ENCODE measurements at places on chromosomes 13 and 19.

- H3K4me1 ChIP-seq: peaks cover 28% of the 10 kb centered on the region
- H3K4me3 ChIP-seq: no peak overlapping the region
- H3K36me3 ChIP-seq: no peaks in the 10 kb centered on the region
- H3K27ac ChIP-seq: peak overlapping the region; percentile 67
- peaks cover 28% of the 10 kb centered on the region for H3K27me3 ChIP-seq
- DNase-seq: peak; percentile 77
These were observed 2.7 kb upstream of the RUBCNL start for GRCh38 chr13:46389457-46390451.

GRCh38 chr19:18653853-18654252 lies 17.0 kb downstream of the KLHL26 start:
- no peak for DNase-seq
- peaks cover 39% of the 10 kb centered on the region for H3K36me3 ChIP-seq
- H3K4me1 ChIP-seq: peaks cover 69% of the 10 kb centered on the region
- no peak overlapping the region for H3K27ac ChIP-seq
- no peak overlapping the region for H3K4me3 ChIP-seq

DNA sequence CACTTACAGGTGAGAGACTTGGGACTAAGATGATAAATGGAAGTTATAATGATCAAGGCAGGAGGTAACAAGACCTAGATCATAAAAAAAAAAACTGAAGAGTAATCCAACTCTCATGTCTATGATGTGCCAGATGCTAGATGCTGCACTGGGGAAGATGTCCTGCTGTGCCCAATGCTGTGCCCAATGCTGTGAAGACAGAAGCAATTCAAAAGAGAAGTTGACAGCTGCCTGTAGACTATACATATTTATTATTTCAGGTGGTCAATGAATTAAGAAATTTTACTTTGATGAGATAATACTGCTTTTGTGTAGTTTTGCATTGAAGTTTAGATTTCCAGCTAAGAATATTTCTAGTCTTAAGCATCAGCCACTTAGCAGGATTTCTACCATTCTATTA lies 21.5 kb downstream of the VWA8 start:
- DNase-seq: no peak
- H3K4me3 ChIP-seq: no peak overlapping the region
- no peak overlapping the region for H3K27ac ChIP-seq
- no peaks in the 10 kb centered on the region for H3K4me1 ChIP-seq
- H3K36me3 ChIP-seq: no peaks in the 10 kb centered on the region
- H3K27me3 ChIP-seq: no peaks in the 10 kb centered on the region

DNA sequence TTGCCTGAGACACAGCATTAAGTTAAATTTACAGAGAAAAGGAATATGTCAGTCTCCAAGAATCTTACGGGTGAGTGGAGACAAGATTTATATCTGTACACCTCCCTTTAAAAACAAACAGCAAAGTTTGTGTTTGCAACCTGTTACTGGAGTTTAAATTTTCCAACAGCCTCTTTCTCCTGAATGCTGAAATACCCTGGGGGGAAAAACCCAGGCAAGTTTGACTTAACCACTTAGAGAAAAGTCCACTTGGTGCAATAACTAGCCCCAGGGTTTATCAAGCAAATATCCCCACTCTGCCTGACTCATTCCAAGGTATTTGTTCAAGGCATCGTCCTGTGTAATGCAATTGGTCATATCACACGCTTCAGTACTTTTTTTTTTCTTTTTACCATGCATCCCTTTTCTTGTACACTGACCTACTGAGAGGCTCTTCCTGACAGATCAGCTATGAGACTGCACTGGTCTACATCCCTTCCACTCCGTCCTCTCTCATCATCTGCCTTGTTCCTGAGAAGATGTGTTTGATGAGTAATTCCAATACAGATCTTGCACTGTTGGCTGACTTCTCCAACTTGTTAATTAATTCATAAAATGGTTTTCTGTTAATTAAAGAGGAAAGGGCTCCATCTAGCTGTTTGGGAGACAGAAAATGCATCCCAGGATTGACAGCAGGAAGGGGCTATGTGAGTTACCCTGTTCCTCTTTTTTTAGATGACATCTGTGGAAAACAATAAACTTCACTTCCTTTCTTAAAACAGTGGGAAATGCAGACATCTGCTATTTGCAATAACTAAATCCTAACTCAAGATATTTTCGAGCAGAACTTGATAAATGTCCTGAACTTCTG lies 212.5 kb upstream of the IRS2 start:
- no peaks in the 10 kb centered on the region for H3K4me1 ChIP-seq
- H3K4me3 ChIP-seq: no peak overlapping the region
- no peaks in the 10 kb centered on the region for H3K36me3 ChIP-seq
- H3K27me3 ChIP-seq: no peaks in the 10 kb centered on the region

GRCh38 chr13:46170687-46171086 lies 11.3 kb downstream of the LCP1 start:
- H3K36me3 ChIP-seq: no peaks in the 10 kb centered on the region
- H3K4me1 ChIP-seq: no peaks in the 10 kb centered on the region
- no peaks in the 10 kb centered on the region for H3K27me3 ChIP-seq
- no peak overlapping the region for H3K4me3 ChIP-seq
- DNase-seq: no peak
- H3K27ac ChIP-seq: no peak overlapping the region

DNA sequence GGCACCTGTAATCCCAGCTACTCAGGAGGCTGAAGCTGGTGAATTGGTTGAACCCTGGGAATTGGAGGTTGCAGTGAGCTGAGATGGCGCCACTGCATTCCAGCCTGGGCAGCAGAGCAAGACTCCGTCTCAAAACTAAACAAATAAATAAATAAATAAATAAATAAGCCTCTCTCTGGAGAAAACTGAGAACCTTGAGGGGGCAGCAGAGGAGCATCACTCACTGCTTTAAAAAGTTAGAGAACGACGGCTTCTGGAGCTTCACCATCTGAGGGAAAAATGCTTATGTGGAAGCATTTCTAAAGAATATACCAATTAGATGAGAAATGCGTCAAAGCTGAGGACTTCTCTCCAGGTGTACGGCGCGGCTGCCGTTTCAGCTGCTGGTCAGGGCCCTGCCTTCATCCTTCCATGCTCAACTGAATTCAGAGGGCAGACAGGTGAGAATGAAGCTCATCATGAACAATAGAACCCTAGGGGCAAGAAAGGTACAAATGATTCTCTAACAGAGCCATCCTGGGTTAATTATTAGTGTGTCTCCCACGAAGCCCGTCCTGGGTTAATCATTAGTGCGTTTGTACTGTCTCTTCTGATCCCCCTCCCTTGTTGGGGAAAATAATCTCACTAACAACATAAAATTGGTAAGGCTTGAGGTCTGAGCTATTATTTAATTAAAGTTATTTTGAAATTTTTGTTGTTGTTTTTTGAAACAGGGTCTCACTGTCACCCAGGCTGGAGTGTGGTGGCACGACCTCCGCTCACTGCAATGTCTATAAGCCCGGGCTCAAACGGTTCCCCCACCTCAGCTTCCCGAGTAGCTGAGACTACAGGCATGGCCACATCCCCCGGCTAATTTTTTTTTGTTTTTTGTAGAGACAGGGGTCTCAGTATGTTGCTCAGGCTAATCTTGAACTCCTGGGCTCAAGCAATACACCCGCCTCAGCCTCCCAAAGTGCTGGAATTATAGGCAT lies 80.1 kb downstream of the IPO5 start:
- no peak overlapping the region for H3K27ac ChIP-seq
- peak; percentile 27 for DNase-seq

GRCh38 chr19:5032101-5032967 lies 63.4 kb downstream of the KDM4B start:
- H3K36me3 ChIP-seq: peaks cover 64% of the 10 kb centered on the region
- no peaks in the 10 kb centered on the region for H3K27me3 ChIP-seq
- H3K4me1 ChIP-seq: peaks cover 78% of the 10 kb centered on the region

- H3K4me1 ChIP-seq: peaks cover 8% of the 10 kb centered on the region
- H3K4me3 ChIP-seq: peak overlapping the region; percentile 14
- H3K27me3 ChIP-seq: no peaks in the 10 kb centered on the region
- no peak overlapping the region for H3K27ac ChIP-seq
These were observed 3.6 kb downstream of the LGALS7 start for GRCh38 chr19:38769635-38770211.

GRCh38 chr13:38647312-38647711 lies 39.6 kb upstream of the FREM2 start:
- DNase-seq: no peak
- H3K4me3 ChIP-seq: no peak overlapping the region
- H3K27ac ChIP-seq: no peak overlapping the region
- H3K27me3 ChIP-seq: no peaks in the 10 kb centered on the region
- H3K4me1 ChIP-seq: no peaks in the 10 kb centered on the region

DNA sequence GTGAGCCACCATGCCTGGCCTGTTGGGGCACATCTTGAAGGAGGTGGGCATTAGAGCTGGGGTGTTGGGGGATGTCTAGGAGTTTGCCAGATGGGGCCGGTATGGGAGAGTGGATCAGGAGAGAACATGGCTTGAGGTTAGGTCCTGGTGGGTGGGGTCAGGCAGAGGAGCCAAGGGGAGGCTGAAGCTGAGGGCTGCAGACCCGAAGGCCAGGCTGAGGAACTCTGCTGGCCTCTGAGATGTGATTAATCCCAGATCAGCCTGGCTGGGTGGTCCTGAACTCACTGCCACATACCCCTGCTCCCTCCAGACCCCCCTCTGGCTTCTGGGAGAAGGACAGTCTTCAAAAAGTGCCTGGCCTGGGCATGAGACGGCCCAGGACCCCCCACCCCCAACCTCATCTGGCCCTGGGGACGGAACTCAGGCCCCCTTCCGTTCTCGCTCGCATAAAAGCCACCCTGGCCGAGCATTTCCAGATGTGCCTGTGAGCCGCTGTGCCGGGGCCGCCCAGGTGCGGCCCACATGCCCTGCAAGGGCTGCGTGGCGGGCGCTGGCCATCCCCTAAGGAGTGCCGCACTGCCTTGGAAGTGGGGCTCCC lies 2.7 kb downstream of the FSTL3 start:
- DNase-seq: no peak
- peaks cover 18% of the 10 kb centered on the region for H3K27me3 ChIP-seq
- H3K27ac ChIP-seq: peak overlapping the region; percentile 76
- H3K4me1 ChIP-seq: peaks cover 64% of the 10 kb centered on the region

GRCh38 chr19:31313291-31314030 lies 35.8 kb downstream of the TSHZ3 start:
- H3K27me3 ChIP-seq: no peaks in the 10 kb centered on the region
- H3K4me1 ChIP-seq: peaks cover 37% of the 10 kb centered on the region
- no peak for DNase-seq
- H3K4me3 ChIP-seq: no peak overlapping the region

DNA sequence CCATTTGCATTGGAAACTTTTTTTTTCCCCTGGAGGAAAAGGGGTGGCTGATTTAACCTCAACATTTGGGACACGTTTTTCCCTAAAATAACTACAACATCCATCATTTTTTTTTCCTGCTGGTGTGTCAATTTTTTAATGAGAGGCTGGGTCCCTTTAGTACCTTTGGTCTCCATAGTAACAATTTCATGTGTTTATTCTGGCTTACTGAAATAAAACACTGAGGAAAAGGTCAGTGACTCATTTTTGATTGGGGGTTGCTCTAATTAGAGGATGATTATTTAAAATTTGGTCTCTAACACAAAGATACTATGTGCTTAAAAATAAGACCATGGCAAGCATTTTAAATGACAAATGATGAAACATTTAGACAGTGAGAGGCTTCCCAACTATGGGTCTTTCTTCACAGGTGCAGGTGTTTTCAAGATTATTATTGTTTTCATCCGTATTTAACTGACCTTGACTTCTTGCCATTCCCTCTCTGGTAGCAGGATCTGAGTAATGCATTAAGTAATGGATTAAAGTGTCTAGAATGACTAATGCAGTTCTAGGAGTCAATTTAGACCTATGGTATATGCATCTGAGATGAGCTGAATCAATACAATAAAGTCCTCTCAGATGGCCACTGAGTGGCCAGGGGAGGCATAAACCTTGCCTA lies 406.4 kb downstream of the KCNRG start:
- H3K27ac ChIP-seq: no peak overlapping the region
- no peak overlapping the region for H3K4me3 ChIP-seq
- H3K27me3 ChIP-seq: no peaks in the 10 kb centered on the region
- no peak for DNase-seq

- peaks cover 25% of the 10 kb centered on the region for H3K27me3 ChIP-seq
- H3K4me1 ChIP-seq: peaks cover 50% of the 10 kb centered on the region
- H3K27ac ChIP-seq: no peak overlapping the region
- no peak for DNase-seq
These were observed 3.9 kb downstream of the SLC1A5 start for GRCh38 chr19:46784262-46785053.

DNA sequence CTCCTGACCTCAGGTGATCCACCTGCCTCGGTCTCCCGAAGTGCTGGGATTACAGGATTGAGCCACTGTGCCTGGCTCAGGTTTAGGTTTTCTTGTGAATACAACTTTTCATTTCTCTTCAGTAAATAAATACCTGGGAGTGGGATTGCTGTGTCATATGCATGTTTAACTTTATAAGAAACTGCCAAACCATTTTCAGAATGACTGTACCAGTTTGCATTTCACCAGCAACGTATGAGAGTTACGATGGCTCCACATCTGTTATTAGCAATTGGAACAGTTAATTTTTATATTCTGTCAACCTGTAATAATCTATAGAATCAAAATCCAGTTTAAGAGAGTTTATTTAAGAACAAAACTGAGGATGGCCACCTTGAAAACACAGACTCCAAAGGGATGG lies 52.2 kb downstream of the TEX26 start:
- H3K27ac ChIP-seq: no peak overlapping the region
- no peaks in the 10 kb centered on the region for H3K36me3 ChIP-seq
- DNase-seq: no peak
- H3K4me3 ChIP-seq: no peak overlapping the region
- H3K4me1 ChIP-seq: no peaks in the 10 kb centered on the region
- no peaks in the 10 kb centered on the region for H3K27me3 ChIP-seq

- H3K4me1 ChIP-seq: no peaks in the 10 kb centered on the region
- no peaks in the 10 kb centered on the region for H3K27me3 ChIP-seq
These were observed 275.9 kb downstream of the LHFPL6 start for GRCh38 chr13:39327172-39327479.

DNA sequence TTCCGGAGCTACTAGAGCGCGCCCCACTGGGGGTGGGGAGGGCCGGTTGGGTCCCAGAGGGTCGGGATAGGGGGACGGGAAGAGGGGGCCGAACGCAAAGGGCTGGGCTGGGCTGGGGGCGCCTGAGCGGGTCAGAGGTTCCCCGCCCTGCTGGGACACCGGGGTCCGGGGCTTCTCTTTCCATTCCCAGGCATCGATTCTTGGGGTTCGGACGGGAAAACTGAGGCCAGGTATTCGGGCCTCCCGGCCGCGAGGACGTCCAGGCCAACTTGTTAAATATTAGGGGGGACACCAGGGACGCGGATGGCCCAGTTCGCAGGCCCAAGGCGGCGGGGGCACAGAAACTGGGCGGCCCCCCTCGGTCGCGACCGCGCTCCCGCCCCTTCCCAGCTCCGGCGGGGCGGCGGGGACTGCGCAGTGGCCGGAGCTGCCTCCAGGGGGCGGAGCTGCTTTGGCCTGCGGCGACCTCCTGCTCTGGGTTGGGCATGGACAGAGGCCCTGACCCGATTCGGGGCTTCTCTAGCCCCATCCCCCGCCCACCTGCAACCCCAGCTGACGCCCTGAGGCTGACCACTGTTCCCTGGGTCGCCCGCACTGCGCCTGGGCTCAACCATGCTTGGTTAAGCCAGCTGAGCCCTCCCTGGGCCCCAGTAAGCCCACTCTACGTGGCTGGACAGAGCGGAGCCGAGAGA lies 1.2 kb upstream of the KLF16 start:
- DNase-seq: peak; percentile 71
- H3K36me3 ChIP-seq: peaks cover 2% of the 10 kb centered on the region
- H3K27me3 ChIP-seq: no peaks in the 10 kb centered on the region
- H3K27ac ChIP-seq: peak overlapping the region; percentile 90
- peak overlapping the region; percentile 79 for H3K4me3 ChIP-seq
